ENCODE measurements at places on chromosomes 6 and 20.
A peak's percentile ranks its signal among the peaks of the same experiment; 100 is the strongest.

DNA sequence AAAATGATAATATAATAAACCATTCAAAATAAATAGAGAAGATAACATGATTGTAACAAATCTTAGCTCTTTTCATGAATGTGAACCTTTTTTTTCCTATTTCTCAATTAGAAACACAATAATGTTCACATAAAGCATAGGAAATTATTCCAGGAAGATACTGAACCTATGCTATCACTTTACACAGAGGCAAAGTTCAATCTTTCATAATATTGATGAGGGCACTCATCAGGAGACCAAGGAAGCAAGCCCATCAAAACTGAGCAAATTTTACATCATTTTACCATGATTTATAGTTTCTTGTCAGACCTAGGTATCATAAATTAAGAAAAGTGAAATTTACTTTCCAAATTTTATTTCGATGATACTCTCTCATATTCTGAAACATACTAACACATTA, 938.5 kb downstream of the TBC1D32 start:
- DNase-seq, result no peak

GRCh38 chr20:46683939-46684750, 5.1 kb downstream of the TP53RK start:
- no peak for DNase-seq

- DNase-seq, result no peak
Measured at GRCh38 chr6:105898286-105898685, 187.8 kb upstream of the PRDM1 start.

DNA sequence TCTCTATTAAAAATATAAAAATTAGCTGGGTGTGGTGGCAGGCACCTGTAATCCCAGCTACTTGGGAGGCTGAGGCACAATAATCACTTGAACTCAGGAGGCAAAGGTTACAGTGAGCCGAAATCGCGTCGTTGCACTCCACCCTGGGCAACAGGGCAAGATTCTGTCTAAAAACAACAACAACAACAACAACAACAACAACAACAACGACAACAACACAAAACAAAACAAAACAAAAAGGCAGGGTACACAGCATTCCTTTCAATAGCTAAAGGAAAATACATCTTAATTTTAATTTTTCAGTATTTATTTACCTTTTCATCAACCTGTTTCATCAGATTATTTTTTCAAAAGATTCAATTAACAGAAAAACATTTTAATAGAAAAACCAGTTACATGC, 28.4 kb downstream of the SRPK1 start:
- DNase-seq, result no peak

- peak; percentile 4 for DNase-seq
Measured at GRCh38 chr6:90284236-90285041, 12.2 kb downstream of the BACH2 start.
